ENCODE measurements at places on chromosomes 4 and X. TPM values are rescaled to one million over a fixed set of nuclear protein-coding genes. Genes with fewer than 3 reads are reported as not detected.

DNA sequence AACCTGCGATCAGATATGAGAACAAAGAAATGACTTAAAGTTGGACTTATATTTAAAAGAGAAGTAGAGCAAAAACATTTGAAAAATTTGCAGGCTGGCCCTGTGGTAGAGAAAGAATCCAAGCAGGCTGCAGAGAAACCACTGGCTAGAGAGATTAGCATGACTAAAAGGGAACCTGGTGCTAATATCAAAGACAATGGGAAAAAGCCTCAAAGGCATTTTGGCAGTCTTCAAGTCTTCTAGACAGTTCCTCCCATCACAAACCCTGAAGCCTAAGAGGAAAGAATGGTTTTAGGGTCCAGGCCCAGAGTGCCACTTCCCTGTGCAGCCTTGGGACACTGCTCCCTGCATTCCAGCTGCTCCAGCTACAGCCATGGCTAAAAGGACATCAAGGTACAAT, 33.4 kb downstream of the KCTD8 start:
- no peaks in the 10 kb centered on the region for H3K27me3 ChIP-seq
- no peak overlapping the region for H3K4me3 ChIP-seq
- H3K4me1 ChIP-seq = no peaks in the 10 kb centered on the region

GRCh38 chrX:115297189-115297588, 7.7 kb downstream of the LUZP4 start:
- no peak overlapping the region for H3K27ac ChIP-seq
- peaks cover 2% of the 10 kb centered on the region for H3K27me3 ChIP-seq
- no peaks in the 10 kb centered on the region for H3K4me1 ChIP-seq
- H3K4me3 ChIP-seq = no peak overlapping the region

GRCh38 chr4:174119830-174120229, 163.6 kb downstream of the FBXO8 start:
- H3K27ac ChIP-seq = no peak overlapping the region
- H3K4me1 ChIP-seq = no peaks in the 10 kb centered on the region
- no peak overlapping the region for H3K4me3 ChIP-seq
- peaks cover 52% of the 10 kb centered on the region for H3K27me3 ChIP-seq
- no peak for DNase-seq
- H3K36me3 ChIP-seq = no peaks in the 10 kb centered on the region

DNA sequence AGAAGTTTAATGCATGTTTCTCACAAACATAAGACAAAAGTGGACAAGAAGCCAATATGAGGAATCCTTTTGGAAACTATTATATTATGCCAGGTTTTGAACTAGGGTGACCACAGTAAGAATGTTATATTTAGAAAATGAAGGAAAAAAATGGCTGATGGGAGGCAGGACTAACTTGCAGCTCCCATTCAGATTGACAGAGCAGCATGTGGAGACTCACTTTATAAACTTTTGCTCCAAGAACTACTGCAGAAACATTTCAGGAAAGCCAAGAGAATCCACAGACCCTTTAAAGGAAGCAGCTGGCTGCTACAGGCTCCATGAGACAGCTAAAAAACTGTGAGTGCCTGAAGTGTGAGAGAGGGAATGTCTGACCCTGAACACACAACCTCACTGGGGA, 738.6 kb upstream of the GRIA3 start:
- no peak overlapping the region for H3K4me3 ChIP-seq
- H3K27me3 ChIP-seq = no peaks in the 10 kb centered on the region
- no peak for DNase-seq
- H3K36me3 ChIP-seq = no peaks in the 10 kb centered on the region
- H3K4me1 ChIP-seq = no peaks in the 10 kb centered on the region

DNA sequence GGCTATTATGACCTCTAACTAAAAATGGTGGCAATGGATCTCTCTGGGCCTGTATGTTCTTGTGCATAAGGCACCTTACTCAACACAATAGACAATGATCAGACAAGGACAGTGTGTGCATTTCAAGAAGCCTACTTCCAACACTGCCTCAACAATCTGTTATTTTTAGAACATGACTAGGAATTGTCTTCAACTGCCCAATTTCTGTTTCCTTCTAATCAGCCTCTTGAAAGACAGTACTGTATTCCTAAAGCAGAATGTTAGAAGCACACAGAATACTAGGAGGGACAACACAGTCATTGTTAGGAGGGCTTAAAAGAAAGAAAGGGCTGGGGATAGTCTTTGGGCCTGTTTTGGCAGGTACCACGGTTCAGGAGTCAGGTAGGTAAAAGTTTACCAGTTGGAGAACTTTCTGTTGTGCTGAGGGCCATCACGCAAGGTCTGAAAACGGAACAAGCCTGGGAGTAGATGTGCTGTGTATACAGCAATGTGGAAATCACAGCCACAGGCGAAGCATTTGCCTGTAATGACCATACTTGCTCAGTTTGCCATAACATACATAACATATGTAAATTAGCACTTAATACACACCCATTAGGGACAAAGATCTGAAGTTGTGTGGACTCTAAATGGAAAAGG, 100.8 kb upstream of the ATXN3L start:
- DNase-seq = no peak
- H3K27ac ChIP-seq = no peak overlapping the region
- H3K4me3 ChIP-seq = no peak overlapping the region
- H3K36me3 ChIP-seq = no peaks in the 10 kb centered on the region

The SPANXN4 gene
- total RNA-seq = not detected

The DRD5 gene
- not detected for total RNA-seq

The STK26 gene
- total RNA-seq = 41.6 TPM

The RHOH gene
- total RNA-seq = 169 TPM

All from natural killer cell treated with Interleukin-12 subunit alpha and Interleukin-12 subunit beta and Interleukin-15 and Interleukin-18, amount 100 ng/mL, for 72 hours (primary cell).